GM13976 (cell line): ENCODE measurements at places on chromosomes 16 and 17.
A peak's percentile ranks its signal among the peaks of the same experiment; 100 is the strongest.

DNA sequence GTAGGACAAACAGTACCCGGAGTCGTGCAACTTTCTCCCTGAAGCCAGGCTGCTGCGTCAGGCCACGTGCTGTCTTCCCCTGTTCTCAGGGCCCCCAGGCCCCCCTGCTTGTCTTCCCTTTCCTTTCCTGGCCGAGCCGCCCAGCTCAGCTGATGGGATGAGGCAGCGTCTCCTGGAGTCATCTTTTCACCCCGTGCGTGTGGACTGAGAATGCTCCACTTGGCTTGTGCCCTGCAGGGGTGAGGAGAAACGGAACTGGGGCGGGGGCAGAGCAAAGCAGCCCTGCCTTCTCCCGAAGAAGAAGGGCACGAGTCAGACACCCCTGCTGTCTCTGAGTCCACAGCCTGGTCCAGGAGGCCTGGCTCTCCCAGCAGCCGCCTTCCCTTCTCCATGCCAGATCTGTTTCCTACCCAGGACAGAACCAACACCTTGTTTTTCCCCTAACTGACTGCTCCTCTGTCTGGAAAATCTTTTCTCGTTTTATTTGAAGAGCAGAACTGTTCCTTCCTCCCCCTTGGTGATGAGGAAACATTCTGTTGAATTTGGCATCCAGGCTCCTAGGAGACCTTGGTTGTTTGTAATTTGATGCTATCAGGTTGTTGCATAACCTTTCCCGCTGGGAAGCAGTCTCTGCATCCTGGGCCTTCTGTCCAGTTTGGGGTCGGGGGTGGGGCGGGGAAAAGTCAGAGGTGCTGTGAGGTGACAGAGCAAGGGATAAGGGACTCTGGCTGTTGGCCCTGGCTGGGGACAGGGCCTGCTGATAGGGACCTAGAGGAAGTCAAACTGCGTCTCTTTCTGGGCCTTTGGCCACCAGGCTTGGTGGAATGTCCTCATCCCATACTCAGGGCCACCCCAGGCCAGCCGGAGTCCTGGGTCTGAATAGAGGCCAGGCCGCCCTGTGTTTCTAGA, 78.8 kb downstream of the WIPI1 start:
- no peak for DNase-seq

GRCh38 chr16:81415751-81416150, 28.9 kb upstream of the CMIP start:
- DNase-seq = no peak

DNA sequence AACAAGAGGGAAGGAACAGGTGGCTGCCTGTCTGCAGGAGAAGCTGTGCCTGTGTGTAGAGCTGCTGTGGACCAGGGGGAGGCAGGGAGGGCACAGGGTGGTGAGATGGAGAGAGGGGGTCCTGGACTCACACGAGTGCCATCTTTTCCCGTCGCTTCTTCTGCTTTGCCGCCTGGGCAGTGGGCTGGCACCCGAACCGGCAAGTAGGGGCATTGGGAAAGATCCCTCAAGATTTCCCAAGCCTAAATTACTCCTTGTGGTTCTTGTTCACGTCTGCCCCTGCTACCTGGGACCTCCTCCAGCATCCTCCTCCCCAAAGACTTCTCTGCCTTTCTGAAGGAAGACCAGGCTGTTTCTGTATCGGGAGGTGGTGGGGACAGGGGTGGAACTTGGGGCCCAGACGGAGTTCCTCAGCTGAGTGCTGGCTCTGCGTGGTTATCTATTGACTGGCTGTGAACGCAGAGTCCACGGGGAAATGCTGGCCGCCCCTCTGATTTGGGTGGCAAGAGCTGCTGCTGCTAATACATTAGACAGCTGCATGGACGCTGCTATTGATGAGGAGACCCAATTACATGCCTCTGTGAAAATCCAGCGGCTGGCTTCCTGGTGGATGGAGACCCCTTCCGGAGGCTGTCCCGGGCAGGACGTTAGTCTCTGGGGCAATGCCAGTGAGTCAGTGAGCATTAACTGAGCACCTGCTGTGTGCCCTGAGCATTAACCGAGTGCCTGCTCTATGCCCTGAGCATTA, 114.5 kb downstream of the OR1D5 start:
- no peak for DNase-seq

DNA sequence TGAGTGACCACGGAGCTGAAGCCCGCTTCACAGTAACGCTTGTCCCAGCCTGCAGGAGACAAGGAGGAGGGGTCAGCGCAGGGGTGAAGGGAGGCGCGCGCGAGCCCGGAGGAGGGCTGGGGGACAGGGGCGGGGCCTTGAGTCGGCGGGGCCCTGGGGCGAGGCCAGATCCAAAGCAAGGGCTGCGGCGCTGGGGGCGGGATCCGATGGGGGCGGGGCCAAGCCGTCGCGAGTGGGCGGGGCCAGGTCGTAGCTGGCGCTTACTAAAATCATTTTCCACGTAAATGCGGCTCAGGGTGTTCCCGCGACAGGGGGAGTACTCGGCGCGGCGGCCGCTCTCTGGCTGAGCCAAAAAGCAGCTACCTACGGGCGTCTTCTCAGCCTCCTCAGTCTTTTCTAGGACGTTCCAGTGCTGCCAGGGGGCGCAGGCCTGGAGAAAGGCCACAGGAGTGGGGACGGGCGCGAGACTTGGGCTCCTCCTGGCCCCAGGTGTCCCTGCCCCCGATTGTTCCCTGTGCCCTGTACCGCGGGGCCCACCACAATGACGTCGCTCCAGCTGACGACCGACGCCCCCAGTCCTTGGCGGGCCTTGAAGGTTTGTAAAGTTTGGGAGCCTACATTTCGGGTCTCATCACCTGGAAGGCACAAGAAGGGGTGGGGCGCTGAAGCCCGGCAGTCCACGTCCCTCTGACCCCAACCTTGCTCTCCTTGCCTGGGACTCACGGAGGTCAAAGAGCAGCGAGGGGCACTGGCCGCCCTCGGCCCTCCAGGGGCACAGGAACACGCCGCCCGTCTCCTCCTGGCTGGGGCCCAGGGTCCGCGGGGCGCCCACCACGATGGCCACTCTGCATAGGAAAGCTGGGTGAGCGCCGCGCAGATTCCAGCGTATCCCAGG, 3.9 kb downstream of the ITGA2B start:
- peak; percentile 95 for DNase-seq

DNA sequence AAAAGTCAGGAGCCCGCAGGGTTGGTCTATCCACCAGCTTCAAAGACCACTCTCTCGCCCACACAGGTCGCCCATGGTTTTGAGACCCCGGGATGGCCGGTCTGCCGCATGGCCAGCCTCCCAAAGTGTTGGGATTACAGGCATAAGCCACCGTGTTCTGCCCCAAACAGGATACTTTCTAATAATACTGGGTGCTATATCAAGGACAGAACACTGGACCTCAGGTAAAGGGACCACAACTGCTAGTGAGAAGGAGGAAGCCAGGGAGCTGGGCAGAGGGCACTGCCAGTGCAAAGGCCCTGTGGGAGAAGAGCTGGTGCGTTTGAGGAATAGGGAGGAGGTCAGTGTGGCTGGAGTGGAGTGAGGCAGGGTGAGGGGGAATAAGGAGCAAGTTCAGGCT, 34.1 kb downstream of the IL21R start:
- no peak for DNase-seq

- DNase-seq = no peak
Observed at GRCh38 chr16:55955424-55955823, 80.3 kb upstream of the CES5A start.

- DNase-seq = no peak
Observed at GRCh38 chr16:53779186-53779585, 75.2 kb downstream of the FTO start.

DNA sequence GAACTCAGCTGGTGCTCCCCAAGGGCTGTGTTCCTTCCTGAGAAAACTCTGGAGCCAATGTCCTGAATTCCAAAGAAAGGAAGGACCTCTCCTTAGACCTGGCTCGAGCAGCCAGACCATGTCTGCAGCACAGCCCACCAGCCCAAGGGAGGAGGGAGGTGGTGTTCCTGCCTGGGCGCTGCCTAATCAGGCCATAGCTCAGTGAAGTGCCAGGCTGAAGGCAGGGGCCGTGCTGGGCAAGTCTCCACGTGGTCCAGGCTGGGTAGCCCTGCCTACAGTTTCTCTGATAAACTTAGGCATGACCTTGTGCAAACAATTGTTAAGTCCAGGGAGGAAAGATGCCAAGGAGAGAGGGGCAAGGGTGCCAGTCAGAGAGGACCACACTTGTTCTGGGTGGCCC, 76.8 kb downstream of the MPRIP start:
- no peak for DNase-seq

GRCh38 chr17:4585638-4585994, 1.3 kb downstream of the SMTNL2 start:
- DNase-seq = no peak

- no peak for DNase-seq
Observed at GRCh38 chr16:64470916-64471315, 650.9 kb downstream of the CDH11 start.

DNA sequence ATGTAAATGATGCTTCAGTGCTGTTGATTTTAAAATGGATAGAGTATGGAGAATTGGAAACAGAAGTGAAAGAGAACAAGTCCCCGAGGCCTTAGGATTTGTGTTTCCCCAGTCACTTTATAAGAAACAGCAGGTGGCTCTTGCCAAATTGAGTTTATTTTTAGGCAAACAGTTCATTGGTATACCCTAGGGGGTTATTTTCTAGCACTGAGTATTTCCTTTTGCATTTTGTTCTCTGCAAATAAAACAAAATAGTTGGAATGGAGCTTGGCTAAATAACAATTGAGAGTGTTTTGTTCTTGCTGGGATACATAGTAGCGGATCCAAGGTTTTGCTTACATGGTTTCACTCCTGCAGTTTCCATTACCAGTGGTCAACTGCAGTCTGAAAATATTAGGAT, 591.1 kb upstream of the C16orf82 start:
- DNase-seq = no peak

- DNase-seq = no peak
Observed at GRCh38 chr17:77405867-77406732, 265.3 kb downstream of the SEC14L1 start.

GRCh38 chr17:74394977-74395376, 27.7 kb downstream of the GPR142 start:
- no peak for DNase-seq

- no peak for DNase-seq
Observed at GRCh38 chr17:39487946-39488345, 26.7 kb downstream of the CDK12 start.

DNA sequence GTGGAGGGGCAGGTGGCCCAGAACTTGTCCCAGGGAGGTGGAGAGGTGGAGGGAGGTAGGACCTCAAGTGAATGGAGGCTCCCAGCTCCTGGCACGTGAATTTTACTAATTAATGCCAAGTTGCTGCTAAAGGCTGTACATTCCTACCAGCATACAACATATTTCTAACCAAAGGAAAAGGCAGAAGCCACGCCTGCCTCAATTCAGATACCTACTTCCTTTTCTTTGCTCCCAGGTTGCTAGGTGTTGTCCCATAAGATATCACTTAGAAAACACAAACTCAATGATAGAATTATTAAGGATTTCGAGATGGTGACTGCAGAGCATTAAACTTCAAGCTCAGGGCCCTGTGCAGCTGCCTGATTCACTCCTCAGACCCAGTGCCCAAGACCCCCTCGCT, 20.5 kb upstream of the SMPD3 start:
- DNase-seq = no peak

- DNase-seq = no peak
Observed at GRCh38 chr17:4609761-4610160, 25.4 kb downstream of the SMTNL2 start.

DNA sequence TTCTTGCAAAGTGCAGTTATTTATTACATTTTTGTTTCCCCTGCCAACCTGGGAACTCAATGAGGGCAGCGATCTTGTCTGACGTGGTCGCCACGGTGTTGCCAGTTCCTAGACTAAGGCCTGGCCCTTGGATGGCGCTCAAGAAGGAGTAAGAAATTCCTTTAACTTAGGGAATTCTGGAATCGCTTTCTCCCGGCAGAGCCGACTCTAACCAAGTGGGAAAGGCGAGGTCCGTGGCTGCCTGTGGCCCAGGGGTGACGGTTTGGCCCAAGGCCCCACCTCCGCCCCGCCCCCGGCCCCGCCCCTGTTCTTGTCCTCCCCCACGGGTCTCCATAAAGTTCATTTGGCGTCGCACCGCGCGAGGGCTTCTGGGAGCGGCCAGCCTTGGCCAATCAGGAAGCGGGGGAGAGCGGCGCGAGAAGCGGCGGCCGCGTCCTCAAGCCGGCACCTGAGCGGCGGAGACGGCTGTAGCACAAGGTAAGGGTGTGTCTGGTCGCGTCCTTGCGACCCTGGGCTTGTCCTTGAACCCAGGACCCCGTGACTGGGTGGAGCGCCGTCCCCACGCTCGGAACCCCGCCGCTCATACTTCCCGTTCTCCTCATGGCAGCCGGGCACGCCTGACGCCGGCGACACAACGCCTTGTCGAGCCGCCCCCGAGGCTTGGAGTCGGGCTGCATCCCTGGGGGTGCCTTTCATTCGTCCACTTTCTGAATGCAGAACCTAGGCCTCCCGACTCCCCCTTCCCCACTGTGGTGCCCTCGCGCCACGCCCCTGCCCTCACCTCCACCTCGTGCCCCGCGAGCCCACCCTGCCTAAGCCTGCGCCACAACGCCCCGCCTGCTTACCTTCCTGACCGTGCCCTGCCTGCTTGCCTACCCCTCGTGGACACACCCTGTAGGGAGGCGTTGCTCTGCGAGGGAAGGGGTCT, at the start of gene NUP93:
NUP93 (plus strand) TSS at position 395 of the 928 bp plus-strand sequence. CDS start 18,119 bp downstream, outside the sequence.
- peak; percentile 96 for DNase-seq

DNA sequence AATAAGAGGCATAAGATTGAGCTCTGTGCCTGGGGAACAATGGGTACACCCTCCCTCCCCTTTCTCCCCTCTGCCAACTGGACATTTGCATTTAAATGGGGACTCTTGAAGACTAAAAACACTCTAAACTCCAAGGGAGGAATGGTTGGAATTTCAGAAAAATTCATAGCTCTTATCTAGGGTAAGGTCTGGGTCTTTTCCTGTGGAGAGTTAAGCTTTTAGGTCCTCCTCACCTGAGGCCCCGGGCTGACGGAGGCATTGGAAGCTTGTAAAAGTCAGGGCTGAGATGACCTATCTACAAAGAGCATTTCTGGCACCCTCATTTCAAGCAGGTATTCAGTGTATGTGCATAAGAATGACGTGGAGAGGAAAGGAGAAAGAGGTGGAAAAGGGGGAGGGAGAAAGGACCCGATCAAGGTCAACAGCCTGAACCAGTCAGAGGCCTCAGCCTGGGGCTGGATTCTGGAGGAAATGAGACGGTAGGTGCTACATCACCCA, 78.0 kb downstream of the RAP1GAP2 start:
- no peak for DNase-seq

DNA sequence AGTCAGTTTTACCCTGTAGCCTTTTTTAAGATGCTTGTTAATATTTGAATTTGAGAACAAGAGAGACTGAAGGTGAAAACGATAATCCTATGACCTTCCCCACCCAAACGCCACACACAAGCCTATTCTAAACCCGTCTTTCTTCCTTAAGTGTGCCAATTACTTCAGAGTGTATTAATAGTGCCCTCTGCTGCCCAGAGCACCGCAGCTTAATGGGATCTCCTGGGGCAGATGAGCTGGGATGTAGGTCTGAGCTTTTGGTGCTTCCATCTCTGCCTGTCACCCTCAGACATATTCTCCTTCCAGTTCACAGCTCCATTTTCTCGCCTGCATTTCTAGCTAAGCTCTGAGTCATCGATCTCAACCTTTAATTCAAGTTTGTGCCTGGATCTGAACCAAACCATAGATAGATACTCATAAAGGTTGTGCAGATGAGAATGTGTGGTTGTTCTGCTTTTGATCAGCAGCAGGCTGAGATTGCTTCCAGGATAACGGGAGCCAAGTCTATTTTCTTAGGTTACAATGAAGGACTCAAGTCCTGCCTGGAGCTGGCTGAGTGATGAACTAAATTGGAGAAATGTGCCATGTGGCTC, 46.4 kb upstream of the CDH13 start:
- no peak for DNase-seq
